Spinal cord (tissue), 10 donors: ENCODE measurements at places on chromosomes 2 and 18.

- no peak for DNase-seq
- no peak overlapping the region for H3K4me3 ChIP-seq
- H3K27me3 ChIP-seq: no peaks in the 10 kb centered on the region
- no peak overlapping the region for H3K27ac ChIP-seq
- H3K36me3 ChIP-seq: no peaks in the 10 kb centered on the region
Observed at GRCh38 chr2:132373391-132374135, 43.0 kb upstream of the GPR39 start.

- no peak overlapping the region for H3K27ac ChIP-seq
- no peaks in the 10 kb centered on the region for H3K27me3 ChIP-seq
- no peak overlapping the region for H3K4me3 ChIP-seq
- no peaks in the 10 kb centered on the region for H3K36me3 ChIP-seq
- H3K4me1 ChIP-seq: no peaks in the 10 kb centered on the region
Observed at GRCh38 chr18:56861244-56861643, 210.1 kb downstream of the WDR7 start.

DNA sequence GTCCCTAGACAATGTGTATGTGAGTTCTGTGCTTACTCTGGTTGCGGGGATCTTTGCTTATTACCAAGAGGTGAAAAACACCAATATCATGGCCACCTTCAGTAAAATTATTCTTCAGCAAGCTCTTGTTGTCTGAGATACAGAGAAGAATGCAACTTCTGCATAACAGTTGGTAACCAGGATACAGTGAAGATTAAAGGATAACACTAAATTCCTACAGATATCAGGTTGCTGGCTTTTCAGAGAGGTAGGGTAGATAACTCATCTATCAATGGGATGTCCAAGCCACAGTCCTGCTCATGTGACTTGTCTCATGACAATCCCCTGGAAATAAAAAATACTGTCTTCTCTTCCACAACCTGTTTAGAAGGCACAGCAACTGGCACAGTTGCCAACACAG, 308.5 kb downstream of the TNS1 start:
- no peaks in the 10 kb centered on the region for H3K27me3 ChIP-seq
- H3K4me1 ChIP-seq: no peaks in the 10 kb centered on the region
- H3K36me3 ChIP-seq: no peaks in the 10 kb centered on the region
- no peak for DNase-seq
- H3K4me3 ChIP-seq: no peak overlapping the region

GRCh38 chr2:73307720-73308119, 14.4 kb upstream of the EGR4 start:
- peaks cover 7% of the 10 kb centered on the region for H3K4me1 ChIP-seq
- peak; percentile 46 for DNase-seq
- peaks cover 5% of the 10 kb centered on the region for H3K27me3 ChIP-seq
- H3K27ac ChIP-seq: no peak overlapping the region

DNA sequence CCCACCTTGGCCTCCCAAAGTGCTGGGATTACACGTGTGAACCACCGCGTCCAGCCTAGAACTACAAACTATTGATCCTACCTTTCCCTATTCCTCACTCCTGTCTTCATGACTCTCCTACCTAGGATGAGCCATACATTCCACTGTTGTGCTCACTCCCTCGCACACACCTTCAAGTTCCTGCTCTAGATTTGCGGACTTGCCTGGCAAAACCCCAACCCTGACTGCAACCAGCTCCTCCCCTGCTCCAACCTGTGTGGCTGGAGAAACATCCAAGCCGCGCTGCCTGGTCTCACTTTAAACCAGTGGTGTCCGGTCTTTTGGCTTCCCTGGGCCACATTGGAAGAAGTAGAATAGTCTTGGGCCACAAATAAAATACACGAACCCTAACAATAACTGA, 5.0 kb upstream of the DNPEP start:
- no peak overlapping the region for H3K4me3 ChIP-seq
- H3K27me3 ChIP-seq: no peaks in the 10 kb centered on the region
- no peaks in the 10 kb centered on the region for H3K4me1 ChIP-seq
- H3K27ac ChIP-seq: no peak overlapping the region

DNA sequence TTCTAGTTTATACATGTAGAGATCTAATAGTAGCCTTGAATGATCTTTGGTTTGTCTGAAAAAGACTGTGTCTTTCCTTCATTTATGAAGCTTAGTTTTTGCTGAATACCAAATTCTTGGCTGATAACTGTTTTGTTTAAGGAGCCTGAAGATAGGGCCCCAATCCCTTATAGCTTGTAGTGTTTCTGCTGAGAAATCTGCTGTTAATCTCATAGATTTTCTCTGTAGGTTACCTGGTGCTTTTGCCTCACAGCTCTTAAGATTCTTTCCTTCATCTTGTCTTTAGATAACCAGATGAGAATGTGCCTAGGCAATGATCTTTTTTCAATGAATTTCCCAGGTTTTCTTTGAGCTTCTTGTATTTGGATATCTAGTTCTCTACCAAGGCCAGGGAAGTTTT, 562.1 kb downstream of the XIRP2 start:
- H3K27ac ChIP-seq: no peak overlapping the region
- H3K36me3 ChIP-seq: no peaks in the 10 kb centered on the region
- no peaks in the 10 kb centered on the region for H3K27me3 ChIP-seq
- H3K4me1 ChIP-seq: no peaks in the 10 kb centered on the region
- DNase-seq: no peak
- no peak overlapping the region for H3K4me3 ChIP-seq

DNA sequence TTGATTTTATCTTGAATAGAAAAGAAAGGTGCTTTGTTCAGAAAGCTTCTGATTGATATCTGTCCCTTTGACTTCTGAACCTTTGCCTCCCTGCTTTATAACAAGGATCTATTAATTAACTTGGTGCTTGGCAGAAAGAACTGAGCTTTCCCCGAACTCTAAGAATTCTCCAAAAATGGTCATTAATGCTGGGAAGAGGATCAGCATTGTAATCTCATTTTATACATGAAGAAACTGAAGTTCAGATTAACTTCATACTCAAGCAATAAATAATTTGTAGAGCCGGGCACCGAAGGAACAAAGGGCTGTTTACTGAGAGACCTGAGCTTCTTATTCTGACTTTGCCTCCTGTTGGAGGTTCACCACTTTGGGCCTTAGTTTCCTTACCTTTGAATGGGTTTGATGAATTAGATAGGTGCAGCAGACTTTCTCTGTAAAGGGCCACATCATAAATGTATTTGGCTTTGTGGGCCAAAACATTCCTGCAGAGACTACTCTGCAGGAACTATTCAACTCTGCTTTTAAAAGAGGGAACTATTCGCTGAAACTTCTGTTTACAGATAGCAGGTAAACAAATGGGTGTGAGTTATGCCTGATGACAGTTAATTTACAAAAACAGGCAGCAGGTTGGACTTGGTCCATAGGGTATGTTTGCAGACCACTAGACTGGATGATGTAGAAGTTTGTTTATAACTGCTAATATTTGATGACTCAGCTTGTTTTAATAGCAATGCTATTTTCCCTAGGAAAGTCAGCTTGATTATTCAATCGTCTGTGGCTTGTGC, 272.9 kb downstream of the TGIF1 start:
- no peaks in the 10 kb centered on the region for H3K4me1 ChIP-seq
- no peak for DNase-seq
- H3K4me3 ChIP-seq: no peak overlapping the region
- no peaks in the 10 kb centered on the region for H3K36me3 ChIP-seq

DNA sequence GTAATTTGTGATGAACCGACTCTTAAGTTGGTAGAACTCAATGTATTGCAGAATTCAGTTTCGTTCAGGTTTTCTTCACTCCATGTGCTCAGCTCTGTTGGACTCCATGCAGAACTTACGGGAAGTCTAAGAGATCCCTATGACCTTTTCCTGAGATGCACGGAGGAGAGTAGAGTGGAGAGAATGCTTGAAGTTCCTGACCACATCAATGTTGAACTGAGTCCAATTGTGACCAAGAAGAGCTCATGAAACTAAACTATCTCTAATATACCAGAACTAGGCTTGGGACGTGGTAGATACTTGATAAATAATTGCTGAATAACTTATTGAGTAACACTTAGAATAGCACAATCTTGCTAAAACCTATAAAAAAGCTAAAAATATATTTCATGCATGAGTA, 47.2 kb downstream of the TMEM178A start:
- no peak overlapping the region for H3K4me3 ChIP-seq
- no peaks in the 10 kb centered on the region for H3K4me1 ChIP-seq
- H3K27me3 ChIP-seq: no peaks in the 10 kb centered on the region
- H3K27ac ChIP-seq: no peak overlapping the region
- DNase-seq: no peak

- DNase-seq: no peak
- H3K27ac ChIP-seq: no peak overlapping the region
- peaks cover 3% of the 10 kb centered on the region for H3K36me3 ChIP-seq
- H3K4me1 ChIP-seq: no peaks in the 10 kb centered on the region
Observed at GRCh38 chr18:21853016-21853415, 112.4 kb downstream of the MIB1 start.

- H3K4me3 ChIP-seq: no peak overlapping the region
- H3K36me3 ChIP-seq: peaks cover 2% of the 10 kb centered on the region
- H3K27ac ChIP-seq: peak overlapping the region; percentile 100
Observed at GRCh38 chr18:3597409-3598357, 147.7 kb downstream of the TGIF1 start.

GRCh38 chr18:46946656-46947282, 29.4 kb downstream of the KATNAL2 start:
- H3K36me3 ChIP-seq: no peaks in the 10 kb centered on the region
- no peaks in the 10 kb centered on the region for H3K27me3 ChIP-seq
- H3K4me1 ChIP-seq: no peaks in the 10 kb centered on the region
- DNase-seq: peak; percentile 78
- H3K27ac ChIP-seq: no peak overlapping the region
- H3K4me3 ChIP-seq: peak overlapping the region; percentile 44
